Stimulated activated CD4-positive, alpha-beta T cell treated with anti-CD3 and anti-CD28 coated beads, Interleukin-12 subunit alpha, Interleukin-12 subunit beta, amount 100 ng/mL, for 4 hours (primary cell): ENCODE measurements at places on chromosomes 3 and 15.

- DNase-seq = no peak
Observed at GRCh38 chr3:197312431-197312830, 14.0 kb upstream of the DLG1 start.

- DNase-seq = no peak
Observed at GRCh38 chr3:187939891-187940290, 194.6 kb upstream of the BCL6 start.

GRCh38 chr15:26231096-26231495 lies 368.0 kb upstream of the ATP10A start:
- no peak for DNase-seq

DNA sequence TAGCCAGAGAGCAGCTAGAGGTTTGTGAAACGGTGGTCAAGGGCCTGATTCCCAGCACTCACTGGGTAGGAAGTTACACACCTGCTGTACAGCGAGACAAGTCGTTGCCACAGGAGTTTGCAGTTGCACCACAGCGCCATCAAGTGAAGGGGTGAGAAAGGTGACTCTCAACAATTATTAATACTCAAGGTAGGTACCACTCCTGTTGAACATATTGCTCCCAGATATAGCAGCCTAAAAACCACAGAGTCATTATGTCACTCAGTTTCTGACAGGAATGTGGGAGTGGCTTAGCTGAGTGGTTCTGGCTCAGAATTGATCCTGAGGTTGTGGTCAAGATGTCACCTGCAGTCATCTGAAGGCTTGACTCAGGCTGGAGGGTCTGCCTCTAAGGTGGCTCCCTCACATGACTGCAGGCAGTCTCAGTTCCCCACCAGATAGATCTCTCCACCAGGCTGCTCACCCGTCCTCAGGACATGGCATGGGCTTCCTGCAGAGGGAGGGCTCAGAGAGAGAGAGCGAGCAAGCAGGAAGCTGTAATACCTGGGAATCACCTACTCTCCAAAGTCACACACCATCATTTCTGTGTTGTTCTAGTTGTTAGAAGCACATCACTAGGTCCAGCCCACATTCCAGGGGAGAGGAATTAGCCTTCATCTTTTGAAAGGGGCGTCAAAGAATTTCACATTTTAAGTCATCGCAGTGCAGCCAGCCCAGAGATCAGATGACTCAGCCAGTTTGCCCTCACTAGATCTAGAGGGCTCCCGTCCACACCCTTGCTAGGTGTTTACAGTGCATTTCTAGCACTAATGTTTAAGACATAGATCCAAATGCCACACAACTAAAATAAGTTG lies 17.0 kb upstream of the ANO10 start:
- peak; percentile 10 for DNase-seq

DNA sequence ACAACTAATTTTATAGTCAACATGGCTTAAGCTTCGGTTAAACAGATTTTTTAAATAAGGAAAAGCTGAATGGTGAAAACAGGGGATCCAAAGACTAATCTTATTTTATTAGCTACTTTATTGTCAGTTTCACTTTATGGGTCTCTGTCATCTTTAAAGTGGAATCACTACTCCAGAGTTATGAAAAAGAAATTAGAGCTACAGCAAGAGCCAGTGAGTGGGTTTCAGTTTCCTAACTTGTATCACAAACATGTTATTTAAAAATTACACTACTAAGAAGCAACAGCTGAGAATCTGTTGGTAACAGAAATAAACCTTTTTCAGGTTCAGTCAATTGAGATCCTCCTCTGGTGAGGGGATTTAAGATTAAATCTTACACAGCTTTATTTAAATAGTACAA lies 10.0 kb downstream of the PHC3 start:
- no peak for DNase-seq
